Activated CD8-positive, alpha-beta memory T cell treated with anti-CD3 and anti-CD28 coated beads for 1 hour (primary cell): ENCODE measurements at places on chromosomes 4 and X.

DNA sequence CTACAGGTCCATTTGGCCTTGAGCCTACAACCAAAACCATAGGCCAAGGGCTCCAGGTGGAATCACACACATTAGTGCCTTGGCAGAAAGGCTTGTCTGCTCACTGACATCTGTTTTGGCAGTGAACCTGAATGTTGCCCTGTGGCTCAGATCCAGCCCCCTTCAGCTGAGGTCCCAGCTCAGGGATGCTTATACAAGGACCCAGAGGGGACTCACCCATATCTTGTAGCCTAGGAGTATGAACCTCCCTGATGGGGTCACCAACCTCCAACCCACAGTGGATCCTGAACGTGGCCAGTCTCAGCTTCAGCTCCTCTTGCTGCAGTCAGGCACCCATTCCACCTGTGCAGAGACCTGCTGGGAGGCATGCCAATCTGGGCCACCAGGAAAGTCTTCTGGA, 50.8 kb upstream of the HMX1 start:
- no peak for DNase-seq

GRCh38 chrX:19827088-19827487, 60.3 kb downstream of the SH3KBP1 start:
- DNase-seq = no peak

- no peak for DNase-seq
Measured at GRCh38 chr4:132269303-132269990, 879.6 kb upstream of the PCDH10 start.

- no peak for DNase-seq
Measured at GRCh38 chrX:120274958-120275357, 24.3 kb downstream of the ZBTB33 start.

DNA sequence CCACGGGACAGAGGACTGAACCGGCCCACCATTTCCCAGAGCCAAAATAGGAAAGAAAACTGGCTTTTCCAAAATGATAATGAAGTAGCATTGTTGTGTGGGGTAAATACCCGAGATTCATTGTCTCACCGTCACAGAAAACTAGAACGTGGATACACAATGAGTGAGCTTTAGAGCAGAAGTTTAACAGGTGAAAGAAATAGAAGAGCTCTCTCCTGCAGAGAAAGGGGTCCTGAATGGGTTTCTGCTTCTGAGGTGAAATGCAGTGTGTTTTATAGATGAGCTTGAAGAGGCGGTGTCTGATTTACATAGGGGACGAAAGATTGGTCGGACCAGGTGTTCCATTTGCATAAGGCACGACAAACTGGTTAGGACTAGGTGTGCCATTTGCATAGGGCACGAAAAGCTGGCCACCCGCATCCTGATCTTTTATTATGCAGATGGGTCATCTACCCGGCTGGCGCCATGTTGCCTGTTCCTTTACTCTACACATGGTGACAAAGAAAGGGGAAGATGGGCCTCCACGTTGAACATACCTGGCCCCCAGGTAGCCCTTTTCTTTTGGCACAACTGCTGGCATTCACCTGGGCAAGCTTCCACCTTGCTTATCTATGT, 118.1 kb downstream of the ATXN3L start:
- DNase-seq = no peak

DNA sequence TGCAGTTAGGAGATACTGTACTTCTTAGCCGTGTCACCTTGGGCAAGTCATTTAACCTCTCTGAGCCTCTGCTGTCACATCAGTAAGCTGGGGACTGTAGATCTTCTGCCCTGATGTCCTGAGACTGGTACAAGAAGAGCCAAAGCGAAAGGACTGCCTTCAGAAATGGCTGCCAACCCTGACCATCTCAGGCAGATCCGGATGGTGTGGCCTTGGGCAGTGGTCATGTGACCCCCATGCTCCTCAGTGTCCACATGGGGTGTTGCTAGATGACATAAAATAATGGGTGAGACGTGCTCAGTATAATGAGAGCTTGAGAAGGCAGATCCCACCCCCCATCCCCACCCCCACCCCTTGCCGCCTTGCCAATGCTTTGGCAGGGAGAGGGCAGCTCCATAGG, 60.4 kb upstream of the MTM1 start:
- DNase-seq = no peak

DNA sequence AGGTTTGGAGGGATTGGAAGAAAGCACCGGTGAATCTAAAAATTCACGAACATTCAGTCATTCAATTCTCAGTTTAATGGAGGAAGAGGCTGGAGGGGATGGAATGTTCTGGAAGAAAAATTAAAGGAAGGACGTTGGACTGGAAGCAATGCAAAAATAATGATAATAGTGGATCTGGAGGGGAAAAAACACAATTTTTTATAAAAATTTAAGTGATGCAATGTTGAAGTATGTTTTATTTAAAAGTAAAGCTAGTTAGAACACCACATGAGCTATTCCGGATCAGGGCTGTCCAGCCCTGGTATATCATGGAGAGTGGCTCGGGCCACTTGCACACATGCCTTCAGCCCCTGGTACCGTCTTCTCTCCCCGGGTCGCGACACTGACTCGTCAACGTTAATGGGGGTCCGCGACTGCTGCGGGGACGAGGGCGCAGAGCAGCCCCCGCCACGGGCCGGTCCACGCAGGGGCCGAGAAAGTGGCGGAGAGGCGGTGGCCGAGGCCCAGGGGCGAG, 204.6 kb downstream of the TENM3 start:
- no peak for DNase-seq

GRCh38 chrX:132227383-132228112, 8.3 kb upstream of the RAP2C start:
- no peak for DNase-seq

- no peak for DNase-seq
Measured at GRCh38 chr4:187606581-187606980, 389.0 kb upstream of the ZFP42 start.

DNA sequence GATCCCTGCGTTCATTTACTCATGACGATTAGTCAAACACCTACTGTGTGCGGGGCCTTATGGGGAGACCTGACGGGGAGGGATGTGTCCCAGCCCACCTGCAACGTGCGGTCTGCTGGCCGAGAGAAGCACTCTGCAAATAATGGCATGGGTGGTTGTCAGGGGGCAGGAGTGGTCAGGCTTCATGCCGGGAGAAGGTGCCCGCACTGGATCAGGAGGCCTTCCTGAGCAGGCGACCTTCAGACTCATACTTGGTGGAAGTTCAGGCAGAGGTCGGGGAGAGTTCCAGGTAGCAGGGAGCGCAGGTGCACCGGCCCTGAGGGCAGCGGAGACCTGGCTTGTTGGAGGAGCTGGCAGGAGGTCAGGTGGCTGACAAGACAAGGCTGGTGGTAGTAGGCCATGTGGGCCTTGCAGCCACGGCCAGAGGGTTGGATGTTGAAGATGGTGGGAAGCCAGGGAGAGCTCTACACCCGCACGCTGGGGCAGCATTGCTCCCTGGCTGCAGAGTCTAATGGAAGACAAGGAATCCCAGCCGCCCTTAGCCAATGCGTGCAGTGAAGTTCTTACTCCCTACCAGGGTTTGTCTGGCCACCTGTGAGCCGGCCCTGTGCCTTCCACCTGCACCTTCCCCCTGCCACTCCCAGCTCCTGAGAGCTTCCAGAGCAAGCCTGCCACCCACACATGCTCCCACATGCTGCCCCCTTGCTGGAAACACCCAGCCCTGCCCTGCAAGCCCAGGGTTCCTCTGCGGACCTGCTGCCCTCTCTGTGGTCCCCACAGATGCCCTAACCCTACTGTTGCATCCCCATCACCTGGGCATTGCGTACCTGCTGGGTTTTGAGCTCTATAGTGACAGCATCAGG, 97.3 kb downstream of the PSAPL1 start:
- DNase-seq = no peak

GRCh38 chrX:140425712-140426395, 79.0 kb downstream of the SOX3 start:
- DNase-seq = no peak
